ENCODE measurements at places on chromosomes 7 and 10.

DNA sequence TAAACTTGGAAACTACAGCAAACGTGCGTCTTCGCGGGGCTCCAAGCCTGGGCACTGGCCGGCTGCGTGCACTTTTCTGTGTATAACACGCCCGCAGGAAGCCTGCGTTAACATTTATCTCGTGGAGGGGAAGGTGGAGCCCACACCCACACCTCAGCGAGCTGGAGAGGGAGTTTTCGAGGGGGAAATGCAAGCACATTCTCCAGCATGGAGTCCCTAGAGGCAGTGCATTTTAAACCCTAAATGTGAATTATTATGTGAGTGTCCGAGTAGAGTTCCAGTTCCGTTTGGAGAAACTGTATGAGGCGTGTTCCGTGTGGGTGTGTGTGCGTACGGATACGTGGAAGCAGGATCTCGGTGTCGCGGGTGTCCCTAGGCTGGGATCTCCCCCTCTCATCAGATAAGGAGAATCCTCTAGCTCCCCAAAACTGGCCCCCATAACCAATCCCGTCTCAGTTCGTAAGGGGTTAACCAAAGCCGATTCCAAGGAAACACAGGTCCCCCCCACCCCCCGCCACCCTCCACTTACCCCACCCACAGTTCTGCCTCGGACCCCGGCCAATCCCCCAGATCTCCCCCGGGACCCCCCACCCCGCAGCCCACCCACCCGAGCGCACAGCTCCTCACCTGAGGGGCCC, 403 bp downstream of the CDK6 start:
- no peak for DNase-seq

DNA sequence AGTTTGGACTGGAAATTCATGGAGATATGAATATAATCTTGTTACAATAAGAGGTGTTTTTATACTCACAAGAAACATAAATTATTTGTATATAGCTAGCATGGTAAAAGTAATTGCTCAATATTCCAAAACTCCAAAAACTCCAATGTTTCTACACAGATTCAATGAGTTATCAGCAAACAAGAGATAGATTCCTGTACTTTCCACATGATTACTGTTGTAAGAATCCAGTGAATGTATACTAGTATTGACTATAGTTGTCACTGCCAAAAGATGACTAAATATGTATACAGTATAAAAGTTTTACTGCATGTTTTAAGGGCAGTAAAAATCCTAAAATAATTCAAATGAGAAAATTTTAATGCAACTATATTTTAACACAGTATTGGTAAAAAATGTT, 10.7 kb downstream of the ATOH7 start:
- DNase-seq, result no peak

GRCh38 chr7:148110097-148110868, 480.3 kb upstream of the C7orf33 start:
- no peak for DNase-seq

GRCh38 chr10:31836569-31837406, 91.8 kb downstream of the ARHGAP12 start:
- DNase-seq, result no peak

DNA sequence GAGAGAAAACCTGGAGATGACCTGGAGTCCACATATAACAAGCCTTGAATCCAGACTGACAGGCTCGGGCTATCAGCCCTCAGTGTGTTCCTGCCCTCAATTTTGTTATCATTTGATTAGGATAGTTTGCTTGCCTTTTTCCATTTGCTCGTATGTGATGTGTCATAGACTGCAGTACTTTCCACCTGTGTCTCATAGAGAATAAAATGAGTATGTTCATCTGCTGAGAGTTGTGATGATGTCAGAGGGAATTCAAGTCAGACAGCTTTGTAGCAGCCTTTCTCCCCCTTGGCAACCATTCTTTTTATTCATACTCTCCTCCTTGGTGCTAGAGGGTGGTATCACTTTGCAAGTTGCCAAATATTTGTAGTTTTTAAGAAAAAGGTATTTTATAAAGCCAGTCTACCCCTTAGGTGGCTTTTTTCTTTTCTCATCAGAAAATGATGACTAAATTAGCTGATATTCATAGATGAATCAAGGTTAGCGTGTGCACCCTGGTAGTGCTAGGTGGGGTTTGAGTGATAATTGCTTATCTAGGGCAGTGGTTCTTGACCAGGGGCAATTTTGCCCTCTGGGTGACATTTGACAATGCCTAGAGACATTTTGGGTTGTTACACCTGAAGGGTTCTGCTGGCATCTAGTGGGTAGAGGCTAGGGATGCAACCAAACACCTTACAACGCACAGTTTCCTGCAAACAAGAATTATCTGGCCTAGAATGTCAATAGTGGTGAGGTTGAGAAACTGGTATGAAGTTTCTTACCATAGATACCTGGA, 5.4 kb downstream of the SGPL1 start:
- no peak for DNase-seq

DNA sequence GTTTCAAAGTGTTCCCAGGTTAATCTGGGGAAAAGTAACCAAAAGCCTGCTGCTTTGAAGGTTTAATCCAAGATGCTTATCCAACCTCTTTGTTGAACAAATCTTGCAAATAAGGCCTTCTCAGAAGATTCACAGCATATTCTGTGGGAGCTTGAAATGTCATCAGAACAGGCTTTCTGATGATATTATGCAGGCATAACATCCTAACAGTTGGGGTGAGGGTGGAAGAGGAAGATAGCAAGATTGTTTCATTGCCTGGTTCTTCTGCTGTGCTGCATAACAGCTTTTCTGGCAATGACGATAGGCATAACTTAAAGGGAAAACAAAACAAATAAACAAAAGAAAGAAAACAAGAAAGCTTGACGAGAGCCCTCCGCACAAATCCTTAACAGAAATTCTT, 217.4 kb downstream of the PHF14 start:
- DNase-seq, result no peak

DNA sequence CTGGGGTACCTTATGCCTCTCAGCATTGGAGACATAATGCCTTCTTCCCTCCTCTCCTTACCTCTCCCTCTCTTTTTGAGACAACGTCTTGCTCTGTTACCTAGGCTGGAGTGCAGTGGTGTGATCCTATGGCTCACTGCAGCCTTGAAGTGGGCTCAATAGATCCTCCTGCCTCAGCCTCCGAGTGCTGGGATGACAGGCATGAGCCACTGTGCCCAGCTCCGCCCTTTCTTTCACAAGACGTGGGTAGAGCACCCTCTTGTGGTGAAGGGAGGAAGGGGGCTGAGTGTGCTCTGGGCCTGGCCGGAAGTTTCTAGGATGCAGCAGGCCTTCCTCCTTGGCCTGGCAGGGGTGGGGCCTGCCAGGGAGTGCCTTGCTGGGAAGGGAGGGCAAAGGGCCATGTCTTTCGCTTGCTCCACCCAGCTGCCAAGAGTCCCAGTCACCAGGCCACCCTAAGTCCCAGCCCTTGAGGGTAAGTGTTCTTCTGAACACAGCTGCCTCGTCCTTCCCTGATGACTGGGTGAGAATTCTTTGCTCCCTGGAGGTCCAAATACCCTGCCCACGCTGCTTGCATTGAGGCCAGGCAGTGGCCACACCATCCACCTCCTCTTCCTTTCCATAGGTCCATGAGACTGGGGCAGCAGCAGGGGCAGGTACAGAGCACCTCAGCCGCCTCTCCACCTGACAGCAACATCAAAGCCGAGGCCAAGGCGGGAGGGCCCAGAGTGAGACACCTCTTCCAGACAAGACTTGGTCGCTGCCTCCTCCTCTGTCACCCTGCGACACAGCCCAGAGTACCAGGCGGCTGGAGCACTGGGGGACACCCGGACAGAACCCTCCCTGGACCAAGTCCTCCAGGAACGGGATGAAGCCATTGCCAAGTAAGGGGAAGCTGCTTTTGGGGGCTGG, 3.7 kb downstream of the ABHD11 start:
- DNase-seq, result no peak

DNA sequence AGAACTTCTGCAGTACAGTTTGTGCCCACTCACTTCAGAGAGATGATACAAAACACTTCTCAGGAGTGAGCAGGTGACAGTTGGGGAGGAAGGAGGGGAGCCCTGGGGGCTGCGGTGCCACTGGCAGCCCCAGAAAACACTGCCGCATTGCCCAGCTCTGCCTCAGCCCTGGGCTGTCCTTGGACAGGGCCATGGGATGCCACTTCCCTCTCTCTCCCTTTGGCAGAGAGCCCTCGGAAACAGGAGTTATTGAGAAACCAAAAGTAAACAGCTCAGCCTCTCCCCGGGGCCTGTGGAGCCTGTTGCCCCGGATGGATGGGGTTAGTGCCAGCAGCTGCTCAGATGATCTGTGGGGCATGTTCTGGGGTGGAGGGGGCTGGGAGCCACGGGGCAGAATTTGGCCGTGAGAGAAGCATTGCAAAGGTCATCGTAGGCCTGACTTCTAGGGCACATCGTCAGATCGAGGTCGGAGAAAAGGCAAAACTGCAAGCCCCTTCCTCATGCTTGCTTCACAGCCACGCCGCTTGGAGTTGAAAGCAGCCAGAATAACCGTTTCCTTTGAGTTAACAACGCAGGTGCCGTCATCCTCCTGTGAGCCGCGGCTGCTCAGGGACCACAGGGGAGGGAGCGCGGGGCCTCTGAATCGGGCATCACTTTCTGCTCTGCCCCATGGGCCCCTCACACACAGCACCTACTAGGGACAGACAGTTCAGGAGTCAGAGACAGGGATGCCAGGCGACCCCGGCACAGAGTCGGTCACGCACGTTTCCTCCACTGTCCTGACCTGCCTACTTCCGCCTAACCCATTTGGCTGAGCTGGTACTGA, 256.4 kb downstream of the CAMK1D start:
- DNase-seq, result no peak

GRCh38 chr7:112069879-112070321, 136.3 kb downstream of the DOCK4 start:
- DNase-seq, result no peak

DNA sequence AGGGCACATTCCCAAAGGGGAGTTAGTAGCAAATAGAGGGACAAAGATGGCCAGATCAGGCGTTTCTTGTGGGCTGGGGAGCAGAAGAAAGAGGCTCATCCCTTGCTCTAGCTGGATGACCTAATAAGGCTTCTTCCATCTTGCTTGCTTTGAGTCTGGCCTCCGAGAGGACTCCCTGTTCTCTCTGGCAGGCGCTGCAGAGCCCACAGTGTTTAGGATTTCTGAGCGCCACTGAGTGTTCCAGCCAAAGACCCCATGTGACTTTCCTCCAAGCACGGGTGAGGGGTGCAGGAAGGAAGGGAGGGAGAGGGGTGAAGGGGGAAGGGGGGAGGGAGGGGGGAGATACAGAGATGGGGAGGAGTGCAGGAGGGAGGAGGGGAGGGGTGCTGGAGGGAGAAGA, 203.8 kb upstream of the SVIL start:
- DNase-seq, result no peak
